ENCODE measurements at places on chromosomes 12 and 14. TPM values are rescaled to one million over a fixed set of nuclear protein-coding genes. Genes with fewer than 3 reads are reported as not detected.

DNA sequence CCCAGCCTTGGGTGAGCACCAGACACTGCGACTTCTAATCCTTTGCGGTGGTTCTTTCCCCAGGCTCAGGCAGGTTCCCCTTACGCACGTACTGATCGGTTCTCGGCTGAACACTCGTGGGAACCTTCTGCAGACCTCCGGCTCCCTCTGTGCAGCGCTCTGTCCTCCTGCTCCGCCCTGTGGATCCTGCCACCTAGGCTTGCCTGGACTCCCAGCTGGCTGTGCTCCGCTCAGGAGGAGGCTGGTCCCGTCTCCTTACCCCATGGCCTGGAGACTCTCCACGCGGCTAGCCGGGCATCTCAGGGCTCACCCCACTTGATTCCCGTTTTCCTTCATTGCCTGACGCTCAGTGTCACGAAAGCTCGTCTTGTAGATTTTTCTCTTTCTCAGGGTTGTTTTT lies 34.7 kb downstream of the TNFAIP2 start:
- H3K27me3 ChIP-seq: no peaks in the 10 kb centered on the region
- H3K36me3 ChIP-seq: no peaks in the 10 kb centered on the region
- no peak overlapping the region for H3K27ac ChIP-seq
- no peaks in the 10 kb centered on the region for H3K4me1 ChIP-seq
- no peak for DNase-seq

DNA sequence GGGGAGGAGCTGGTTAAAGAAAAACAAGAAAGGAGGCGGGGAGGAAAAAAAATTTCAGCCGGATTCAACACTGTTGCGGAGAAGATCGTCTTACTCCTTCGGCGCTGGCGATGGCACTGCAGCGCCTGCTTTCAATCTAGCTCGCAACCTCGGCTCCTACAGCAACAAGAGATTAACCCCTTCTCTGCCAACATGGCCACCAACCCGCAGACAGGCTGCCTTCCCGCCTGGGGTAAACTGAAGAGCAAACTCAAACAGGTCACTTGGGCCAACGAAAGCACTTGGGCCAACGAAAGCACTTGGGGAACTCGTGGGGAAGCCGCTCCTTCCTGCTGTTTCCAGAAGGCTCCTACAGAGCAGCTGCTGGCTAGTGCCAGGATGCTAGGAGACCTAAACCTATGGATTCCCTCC lies 73.7 kb downstream of the CIT start:
- H3K27me3 ChIP-seq: no peaks in the 10 kb centered on the region
- peaks cover 28% of the 10 kb centered on the region for H3K36me3 ChIP-seq
- H3K4me1 ChIP-seq: no peaks in the 10 kb centered on the region
- DNase-seq: no peak
- no peak overlapping the region for H3K27ac ChIP-seq

- H3K36me3 ChIP-seq: peaks cover 40% of the 10 kb centered on the region
- peak; percentile 47 for DNase-seq
- peaks cover 74% of the 10 kb centered on the region for H3K4me1 ChIP-seq
Observed at GRCh38 chr14:52352569-52352968, 38.5 kb downstream of the PTGER2 start.

DNA sequence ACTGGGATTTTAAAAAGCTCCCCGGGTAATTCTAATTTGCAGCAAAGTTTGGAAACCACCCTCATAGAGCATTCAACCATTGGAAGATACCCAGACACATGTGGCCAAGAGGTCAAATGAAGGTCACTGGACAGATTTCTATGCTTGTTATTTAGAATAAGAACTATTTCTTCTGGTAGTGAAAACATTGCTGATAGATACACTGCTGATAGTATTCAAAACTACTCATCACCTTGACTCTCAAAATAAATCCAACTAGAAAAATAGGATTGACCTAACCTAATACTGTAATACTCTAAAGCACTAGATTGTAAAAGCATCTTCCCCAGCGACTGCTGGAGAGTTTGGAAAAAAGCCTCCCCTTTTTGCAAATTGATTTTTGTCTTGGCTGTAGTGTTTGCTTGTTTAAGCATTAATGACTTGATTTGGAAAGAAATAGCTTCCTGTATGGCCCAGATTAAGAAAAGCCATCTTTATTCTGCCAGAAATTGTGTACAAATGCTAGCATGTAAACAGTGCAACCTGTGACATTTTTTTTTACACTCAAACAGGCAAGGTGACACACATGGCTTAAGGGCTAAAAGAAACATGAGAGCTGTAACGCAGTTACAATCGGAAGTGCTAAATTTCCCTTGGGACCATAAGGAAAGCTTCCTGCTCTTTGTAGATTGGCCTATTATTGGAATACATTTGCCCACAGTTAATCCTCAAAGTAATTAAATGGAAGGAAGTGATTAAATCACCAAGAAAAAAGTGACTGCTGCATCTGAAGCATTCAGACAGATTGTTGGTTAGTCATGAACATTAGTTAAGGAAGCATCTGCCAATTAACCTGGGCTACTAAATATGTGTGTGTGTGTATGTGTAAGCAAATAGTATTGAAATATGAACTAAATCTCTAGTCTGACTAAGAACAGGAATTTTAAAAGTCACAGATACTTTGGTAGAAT lies 356.5 kb upstream of the ATP2B1 start:
- no peaks in the 10 kb centered on the region for H3K36me3 ChIP-seq
- no peak overlapping the region for H3K4me3 ChIP-seq
- no peaks in the 10 kb centered on the region for H3K4me1 ChIP-seq
- no peak overlapping the region for H3K27ac ChIP-seq
- DNase-seq: no peak

DNA sequence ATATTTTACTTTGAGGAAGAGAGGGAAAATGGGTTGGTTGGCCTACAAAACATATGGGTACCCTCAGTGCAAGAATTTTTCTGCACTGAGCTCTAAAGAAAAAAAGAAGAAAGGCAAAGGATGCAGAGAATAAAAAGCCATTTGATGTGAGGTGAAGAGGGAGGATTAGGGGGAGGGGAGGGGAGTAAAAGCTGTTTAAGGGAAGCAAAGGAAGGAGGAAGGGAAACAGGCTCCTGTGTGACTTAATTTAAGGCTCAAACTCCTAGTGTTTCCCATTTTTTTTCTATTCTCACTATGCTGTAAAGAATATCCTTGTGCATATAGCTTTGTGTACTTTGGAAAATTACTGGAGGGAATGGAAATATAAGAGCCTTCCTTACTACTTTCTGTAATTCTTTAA lies 78.7 kb downstream of the NKX2-1 start:
- no peak overlapping the region for H3K4me3 ChIP-seq
- no peak overlapping the region for H3K27ac ChIP-seq
- no peaks in the 10 kb centered on the region for H3K4me1 ChIP-seq
- no peaks in the 10 kb centered on the region for H3K36me3 ChIP-seq
- H3K27me3 ChIP-seq: peaks cover 14% of the 10 kb centered on the region

DNA sequence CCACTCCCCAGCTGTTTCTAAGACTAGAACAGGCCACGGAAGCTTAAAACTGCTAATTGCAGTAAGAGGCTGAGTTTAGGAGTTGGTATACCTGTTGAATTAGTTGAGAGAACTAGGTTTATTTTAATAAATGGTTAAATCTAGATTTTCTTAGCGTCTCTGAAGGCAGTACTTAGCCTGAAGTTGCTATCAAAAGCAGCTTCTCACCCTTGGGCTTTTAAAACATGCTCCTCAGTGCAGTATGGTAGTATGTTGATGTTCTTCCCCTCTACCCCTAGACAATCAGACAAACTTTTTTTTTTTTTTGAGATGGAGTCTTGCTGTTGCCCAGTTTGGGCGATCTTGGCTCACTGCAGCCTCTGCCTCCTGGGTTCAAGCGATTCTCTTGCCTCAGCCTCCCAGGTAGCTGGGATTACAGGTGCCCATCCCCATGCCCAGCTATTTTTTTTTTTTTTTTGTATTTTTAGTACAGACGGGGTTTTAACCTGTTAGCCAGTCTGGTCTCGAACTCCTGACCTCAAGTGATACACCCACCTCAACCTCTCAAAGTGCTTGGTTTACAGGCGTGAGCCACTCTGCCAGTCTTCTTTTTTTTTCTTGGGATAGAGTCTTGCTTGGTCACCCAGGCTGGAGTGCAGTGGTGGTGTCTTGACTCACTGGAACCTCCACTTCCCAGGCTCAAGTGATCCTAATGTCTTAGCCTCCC lies 6.8 kb downstream of the SRSF5 start:
- no peaks in the 10 kb centered on the region for H3K27me3 ChIP-seq
- peaks cover 91% of the 10 kb centered on the region for H3K36me3 ChIP-seq
- no peak overlapping the region for H3K4me3 ChIP-seq
- H3K27ac ChIP-seq: no peak overlapping the region
- no peak for DNase-seq

GRCh38 chr14:24131549-24131966 lies 1.1 kb downstream of the FITM1 start:
- H3K27ac ChIP-seq: peak overlapping the region; percentile 50
- no peak overlapping the region for H3K4me3 ChIP-seq
- no peaks in the 10 kb centered on the region for H3K27me3 ChIP-seq

- no peak overlapping the region for H3K4me3 ChIP-seq
- H3K4me1 ChIP-seq: no peaks in the 10 kb centered on the region
- no peak overlapping the region for H3K27ac ChIP-seq
- no peaks in the 10 kb centered on the region for H3K36me3 ChIP-seq
- H3K27me3 ChIP-seq: no peaks in the 10 kb centered on the region
Observed at GRCh38 chr12:131840643-131841416, 12.6 kb downstream of the MMP17 start.

- no peak for DNase-seq
- H3K4me3 ChIP-seq: no peak overlapping the region
- H3K27me3 ChIP-seq: peaks cover 47% of the 10 kb centered on the region
- H3K4me1 ChIP-seq: no peaks in the 10 kb centered on the region
Observed at GRCh38 chr12:97464385-97465321, 2.0 kb downstream of the RMST start.

GRCh38 chr12:97275728-97276590 lies 186.6 kb upstream of the RMST start:
- no peaks in the 10 kb centered on the region for H3K4me1 ChIP-seq
- H3K36me3 ChIP-seq: no peaks in the 10 kb centered on the region
- H3K27ac ChIP-seq: no peak overlapping the region
- H3K27me3 ChIP-seq: peaks cover 3% of the 10 kb centered on the region

GRCh38 chr14:75430116-75430515 lies 2.3 kb downstream of the JDP2 start:
- peaks cover 22% of the 10 kb centered on the region for H3K27me3 ChIP-seq
- DNase-seq: no peak
- no peak overlapping the region for H3K27ac ChIP-seq
- H3K36me3 ChIP-seq: peaks cover 3% of the 10 kb centered on the region
- H3K4me1 ChIP-seq: peaks cover 13% of the 10 kb centered on the region
- H3K4me3 ChIP-seq: no peak overlapping the region

DNA sequence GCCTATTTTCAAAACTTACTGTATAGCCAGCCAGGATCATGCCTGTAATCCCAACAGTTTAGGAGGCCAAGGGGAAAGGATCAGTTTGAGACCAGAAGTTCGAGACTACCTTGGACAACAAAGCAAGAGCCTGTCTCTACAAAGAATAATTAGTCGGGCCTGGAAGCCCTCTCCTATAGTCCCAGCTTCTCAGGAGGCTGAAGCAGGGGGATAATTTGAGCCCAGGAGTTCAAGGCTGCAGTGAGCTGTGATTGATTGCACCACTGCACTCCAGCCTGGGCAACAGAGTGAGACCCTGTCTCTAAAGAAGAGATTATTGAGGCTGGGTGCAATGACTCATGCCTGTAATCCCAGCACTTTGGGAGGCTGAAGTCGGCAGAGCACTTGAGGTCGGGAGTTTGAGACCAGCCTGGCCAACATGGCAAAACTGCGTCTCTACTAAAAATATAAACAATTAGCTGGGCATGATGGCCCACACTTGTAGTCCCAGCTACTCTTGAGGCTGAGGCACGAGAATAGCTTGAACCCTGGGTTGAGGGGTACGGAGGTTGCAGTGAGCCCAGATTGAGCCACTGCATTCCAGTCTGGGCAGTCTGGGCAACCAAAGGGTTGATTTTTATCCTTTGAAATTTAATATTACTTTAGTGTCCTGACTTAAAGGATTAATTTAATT lies 14.1 kb downstream of the EID3 start:
- H3K27ac ChIP-seq: no peak overlapping the region
- H3K36me3 ChIP-seq: peaks cover 58% of the 10 kb centered on the region
- H3K4me1 ChIP-seq: peaks cover 13% of the 10 kb centered on the region
- DNase-seq: no peak
- H3K4me3 ChIP-seq: no peak overlapping the region

TMEM63C gene
- total RNA-seq: 0.45 TPM

GPN3 gene
- 21.2 TPM for total RNA-seq

AMHR2 gene
- total RNA-seq: not detected

ASB2 gene
- total RNA-seq: 20.7 TPM

C1QL4 gene
- total RNA-seq: not detected

AMIGO2 gene
- total RNA-seq: 10.3 TPM

LMNTD1 gene
- total RNA-seq: not detected

ADCK1 gene
- total RNA-seq: 6.7 TPM

Data from activated CD4-positive, alpha-beta T cell treated with anti-CD3 and anti-CD28 coated beads, Interleukin-2, amount 10 ng/mL, durations not matched to agents 7 days and 5 days (primary cell).